ENCODE measurements at places on chromosomes 7 and 10.

DNA sequence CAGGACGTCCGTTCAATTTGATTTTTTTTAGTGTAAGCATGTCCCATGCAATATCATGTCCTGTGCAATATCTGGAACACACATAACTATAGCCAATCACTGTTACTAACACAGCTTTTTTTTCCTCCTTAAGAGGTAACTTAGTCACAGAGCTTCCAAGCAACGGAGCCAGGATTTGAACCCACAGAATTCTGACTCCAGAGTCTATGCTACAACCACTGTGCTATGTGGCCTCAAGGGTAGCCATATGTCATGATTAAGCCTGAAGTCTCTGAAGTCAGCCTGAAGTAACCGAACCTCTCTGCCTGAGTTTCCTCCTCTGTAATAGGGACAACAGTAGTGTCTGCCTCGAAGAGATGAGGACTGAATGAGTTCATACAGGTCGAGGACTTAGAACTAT, 42.2 kb upstream of the TCF7L2 start:
- DNase-seq: no peak

DNA sequence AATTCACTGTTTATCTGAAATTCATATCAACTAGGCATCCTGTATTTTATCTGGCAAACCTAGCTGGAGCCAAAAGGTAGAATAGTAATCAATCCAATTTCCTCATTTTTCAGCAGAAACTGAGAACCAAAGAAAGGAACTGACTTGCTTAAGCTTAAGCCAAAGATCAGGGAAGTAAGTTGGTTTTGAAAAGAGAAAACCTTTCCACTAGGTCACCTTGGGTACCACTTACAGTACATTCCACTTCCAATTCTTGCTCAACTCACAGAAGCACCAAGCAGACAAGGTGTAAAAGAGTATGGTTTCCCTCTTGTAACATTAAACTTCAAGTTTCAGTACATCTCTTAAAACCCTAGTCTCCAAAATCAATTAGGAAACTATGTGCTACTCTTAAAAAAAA, 79.6 kb downstream of the ZFAND4 start:
- no peak for DNase-seq

GRCh38 chr7:93836116-93836515, 54.4 kb downstream of the TFPI2 start:
- DNase-seq: no peak

DNA sequence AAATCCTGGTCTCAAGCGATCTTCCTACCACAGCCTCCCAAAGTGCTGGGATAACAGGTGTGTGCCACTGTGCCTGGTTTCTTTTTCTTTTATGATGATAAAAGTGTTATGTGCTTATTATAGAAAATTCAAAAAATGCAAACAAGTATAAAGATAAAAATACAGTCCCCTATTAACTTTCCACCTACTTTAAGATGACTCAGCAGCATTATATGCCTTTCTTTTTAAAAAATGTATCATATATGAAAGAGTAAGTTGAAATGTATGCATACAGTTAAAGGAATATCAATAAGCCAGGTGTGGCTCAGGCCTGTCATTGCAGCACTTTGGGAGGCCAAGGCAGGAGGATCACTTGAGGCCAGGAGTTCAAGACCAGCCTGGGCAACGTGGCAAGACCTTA, 216.9 kb upstream of the GALNT17 start:
- DNase-seq: no peak

DNA sequence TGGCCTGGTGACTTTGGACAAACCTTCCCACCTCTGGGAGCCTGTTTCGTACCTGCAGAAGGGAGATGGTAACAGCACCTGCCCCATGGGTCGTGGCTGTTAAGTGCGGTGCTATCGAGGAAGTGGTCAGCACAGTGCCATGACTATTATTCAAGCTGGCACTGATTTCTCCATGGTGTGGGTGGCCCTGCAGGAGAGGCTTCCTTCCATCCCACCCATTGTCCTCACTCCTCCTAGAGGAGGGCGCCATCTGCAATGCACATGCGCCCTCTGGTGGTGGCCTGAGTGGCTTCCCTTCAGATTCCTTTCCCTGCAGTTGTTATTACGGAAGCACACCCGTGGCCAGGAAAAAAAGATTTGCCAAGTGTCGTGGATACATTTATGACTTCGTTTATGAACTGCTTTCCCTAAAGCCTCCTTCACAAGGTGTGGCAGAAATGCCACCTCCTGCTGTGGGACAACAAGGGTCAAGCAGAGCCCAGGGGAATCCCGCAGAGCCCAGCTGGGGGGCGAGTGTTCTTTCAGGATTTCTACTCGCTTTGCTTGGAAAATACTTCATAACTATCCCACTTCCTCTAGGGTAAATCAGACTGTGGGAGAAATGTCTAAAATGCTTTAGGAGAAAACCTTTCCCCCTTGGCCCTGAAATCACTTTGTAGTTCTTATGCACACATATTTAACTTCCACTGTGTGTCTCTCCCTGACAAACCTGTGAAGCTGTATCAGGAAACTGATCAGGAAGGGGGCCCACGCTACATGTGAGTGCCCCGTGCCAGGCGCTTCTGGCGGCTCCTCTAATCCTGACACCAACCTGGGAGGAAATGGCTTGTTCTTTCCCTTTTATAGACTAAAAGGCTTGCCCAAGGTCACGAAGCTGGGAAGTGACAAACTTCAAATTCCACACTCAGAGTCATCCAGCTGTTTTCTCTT, 98.0 kb upstream of the ANLN start:
- peak; percentile 55 for DNase-seq

GRCh38 chr10:132554053-132554990, 16.7 kb downstream of the INPP5A start:
- no peak for DNase-seq

- no peak for DNase-seq
These were observed 102.2 kb downstream of the MYOF start for GRCh38 chr10:93379731-93380575.

DNA sequence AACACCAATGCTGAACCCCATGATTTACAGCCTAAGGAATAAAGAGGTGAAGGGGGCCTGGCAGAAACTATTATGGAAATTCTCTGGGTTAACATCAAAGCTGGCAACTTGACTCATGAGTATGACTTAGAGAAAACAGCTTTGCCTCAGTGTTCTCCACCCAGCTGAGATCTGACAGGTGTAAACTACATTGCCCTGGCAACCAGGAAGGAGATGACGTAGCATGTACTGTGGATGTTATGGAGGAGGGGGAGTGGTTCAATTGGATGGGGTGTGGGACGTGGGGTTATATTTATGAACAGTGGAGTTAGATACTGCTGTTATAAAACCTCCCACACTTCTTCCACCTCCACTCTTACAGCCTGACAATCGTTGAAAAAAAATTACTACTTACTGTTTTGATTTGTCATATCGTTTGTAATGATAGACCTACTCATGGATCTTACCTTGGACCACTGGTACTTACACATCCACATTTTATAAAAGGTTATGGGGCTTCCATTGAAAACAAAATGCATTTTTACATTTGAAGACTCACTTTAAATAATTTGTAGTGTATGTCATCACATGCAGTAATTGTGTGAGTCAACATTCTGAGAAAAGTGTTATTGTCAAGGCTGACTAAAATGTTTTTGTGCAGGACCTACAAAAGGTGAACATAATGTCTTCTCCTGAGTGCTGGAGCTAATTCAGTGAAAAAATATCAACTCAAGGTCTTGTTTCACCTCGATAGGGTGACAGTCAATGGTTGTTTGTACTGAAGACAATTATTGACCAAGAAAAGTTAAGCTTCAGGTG, 6.4 kb downstream of the OR2F1 start:
- DNase-seq: no peak

DNA sequence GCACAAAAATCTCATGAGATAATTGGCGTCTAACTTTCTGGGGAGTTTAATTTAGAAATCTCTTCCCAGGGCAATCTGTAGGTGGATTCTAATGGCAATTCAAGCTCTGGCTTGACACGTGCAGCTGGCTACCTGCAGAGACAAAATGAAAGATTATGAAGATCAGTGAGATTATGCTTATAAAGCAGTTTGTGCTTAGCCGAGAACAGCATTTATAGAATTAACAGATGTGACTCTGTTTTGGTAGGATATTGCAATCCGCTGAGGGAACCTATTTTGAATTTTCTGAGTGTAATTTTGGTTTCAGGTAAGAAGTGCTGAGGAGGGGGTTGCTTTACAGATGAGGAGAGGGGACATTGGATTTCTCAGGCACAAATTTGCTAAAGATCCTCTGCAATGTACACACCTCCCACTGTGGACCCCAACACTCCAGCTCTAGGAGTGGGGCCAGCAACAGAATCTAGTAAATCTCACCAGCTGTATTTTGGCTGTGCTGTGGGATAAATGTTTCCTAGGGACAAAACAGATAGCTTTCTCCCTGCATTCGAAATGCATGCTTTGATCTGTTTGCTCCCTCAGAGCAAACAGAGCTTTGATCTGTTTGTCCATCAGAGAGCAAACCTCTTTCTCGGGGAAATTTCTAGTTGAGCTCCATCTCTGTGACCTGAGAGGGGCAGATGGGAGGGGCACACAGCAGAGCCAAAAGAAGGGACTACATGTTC, 7.4 kb downstream of the GJD4 start:
- no peak for DNase-seq

DNA sequence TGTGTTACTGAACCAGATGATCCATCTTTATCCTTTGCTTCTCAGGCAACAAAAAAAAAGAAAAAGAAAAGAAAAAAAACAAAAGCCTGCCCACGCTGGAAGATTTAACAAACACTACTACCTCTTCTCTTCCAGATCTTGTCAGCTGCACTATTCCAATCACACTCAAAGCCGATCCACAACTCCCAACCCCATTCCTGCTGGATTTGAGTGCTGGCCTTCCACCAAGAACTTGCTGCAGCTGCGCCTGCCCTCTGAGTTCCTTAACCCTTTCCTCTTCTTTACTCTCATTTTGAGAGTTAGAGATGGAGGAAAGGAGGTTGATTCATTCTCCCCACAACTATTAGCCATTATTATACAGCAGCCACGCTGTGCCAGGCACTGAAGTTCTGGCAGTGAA, 16.0 kb upstream of the ITGA8 start:
- no peak for DNase-seq

DNA sequence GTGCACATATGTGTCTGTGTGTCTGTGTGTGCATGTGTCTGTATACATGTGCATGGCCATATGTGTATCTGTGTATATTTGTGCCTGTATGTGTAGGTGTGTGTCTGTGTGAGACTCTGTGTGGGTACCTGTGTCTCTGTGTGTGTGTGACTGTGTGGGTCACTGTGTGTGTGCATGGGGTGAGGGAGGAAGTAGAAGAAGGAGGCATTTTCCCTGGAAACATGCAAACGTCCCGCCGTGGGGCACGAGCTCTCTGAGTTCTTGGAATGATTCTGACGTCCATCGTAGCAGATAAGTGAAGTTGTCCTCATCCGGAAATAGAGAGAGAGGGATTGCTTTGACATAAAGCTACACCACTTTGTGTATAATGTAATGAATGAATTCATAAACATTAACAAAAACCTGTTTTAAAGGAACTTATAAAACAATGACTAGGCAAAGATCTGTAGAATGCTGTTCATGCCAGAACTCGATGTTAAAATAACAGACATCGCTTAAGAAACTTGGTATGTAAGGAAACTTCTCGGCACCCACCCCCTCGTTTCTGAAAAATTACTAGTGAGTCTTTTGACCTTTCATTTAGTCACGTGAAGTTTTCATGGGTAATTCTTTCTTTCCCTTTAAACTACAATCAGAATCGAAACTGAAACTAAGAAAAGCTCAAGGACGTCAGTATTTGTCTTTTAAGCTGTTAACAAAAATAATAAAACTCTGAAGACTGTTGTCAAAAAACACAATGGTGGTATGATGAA, 43.6 kb upstream of the KLF6 start:
- no peak for DNase-seq

DNA sequence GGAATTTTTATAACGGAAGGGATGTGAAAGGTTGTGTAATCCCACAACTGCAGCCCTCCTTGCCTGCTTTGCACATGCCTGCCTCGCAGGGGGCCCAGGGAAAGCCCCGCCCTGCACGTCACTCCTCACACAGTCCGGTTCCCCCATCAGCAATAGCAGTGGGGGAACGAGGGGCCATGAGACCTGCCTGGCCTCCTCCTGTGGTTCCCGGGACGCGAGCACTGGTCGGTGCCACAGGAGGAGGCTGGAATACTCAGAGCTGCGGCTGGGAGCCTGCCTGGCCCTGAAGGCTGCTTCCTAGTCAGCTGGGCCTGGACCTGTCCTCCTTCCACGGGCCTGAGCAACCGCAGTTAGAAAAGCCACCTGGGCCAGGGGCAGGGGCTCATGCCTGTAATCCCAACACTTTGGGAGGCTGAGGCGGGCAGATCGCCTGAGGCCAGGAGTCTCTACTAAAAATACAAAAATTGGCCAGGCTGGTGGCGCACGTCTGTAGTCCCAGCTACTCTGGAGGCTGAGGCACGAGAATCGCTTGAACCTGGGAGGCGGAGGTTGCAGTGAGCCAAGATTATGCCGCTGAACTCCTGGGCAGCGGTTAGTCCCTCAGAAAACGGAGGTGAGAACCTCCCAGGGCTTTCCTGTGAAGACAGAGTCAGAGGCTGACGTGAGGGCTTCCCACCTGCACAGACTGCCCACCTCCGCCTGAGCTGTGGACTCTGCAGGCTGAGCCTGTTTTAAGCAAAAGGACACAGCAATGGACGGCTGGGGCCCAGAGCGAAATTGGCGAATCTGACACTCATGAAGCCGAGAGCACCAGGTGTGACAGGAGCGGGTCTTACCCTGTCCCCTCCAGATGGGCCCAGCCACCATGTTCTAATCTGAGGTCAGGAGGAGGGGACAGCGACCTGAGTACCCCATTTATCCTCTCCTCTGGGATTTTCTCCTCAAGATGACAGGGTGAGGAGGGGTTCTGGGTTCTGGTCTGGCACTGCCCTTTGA, 52.9 kb downstream of the VIPR2 start:
- DNase-seq: no peak

DNA sequence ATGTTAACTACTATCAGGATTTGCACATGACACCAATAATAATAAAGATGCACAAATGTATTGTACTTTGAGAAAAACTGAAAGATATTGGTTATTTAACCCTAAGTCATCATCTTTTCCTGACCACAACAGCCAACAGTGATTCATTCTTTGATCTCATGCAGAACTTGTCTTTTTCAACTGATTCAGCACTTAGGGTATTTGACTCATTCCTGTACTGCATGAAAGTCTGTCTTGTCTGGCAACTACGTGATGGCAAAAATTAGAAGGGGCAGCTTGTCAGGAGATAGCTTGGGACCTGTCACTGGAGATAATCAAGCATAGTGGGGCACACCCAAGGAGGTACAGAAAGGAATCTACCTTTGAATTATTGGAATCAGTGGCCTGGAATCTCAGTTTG, 77.8 kb upstream of the LRRC17 start:
- no peak for DNase-seq

DNA sequence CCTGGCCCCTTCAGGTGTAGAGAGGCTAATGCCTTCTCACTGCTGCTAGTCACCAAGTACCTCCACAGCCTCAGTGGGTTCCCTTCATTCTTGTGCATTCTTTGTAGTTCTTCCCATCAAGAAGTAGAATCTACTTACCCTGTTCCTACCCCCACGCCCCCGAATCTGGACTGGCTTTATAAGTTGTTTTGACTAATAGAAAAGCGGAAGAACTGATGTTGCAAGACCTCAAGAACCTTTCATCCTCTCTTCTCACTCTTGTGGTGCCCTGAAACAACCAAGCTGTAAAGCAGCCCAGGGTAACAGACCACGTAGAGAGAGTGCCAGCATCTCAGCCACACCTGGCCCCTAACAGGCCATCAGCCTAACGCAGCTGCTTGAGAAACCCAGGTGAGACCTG, 23.2 kb upstream of the LAMB1 start:
- no peak for DNase-seq

- DNase-seq: no peak
These were observed 2.1 kb downstream of the DENND11 start for GRCh38 chr7:141699860-141700259.

- DNase-seq: peak; percentile 23
These were observed 162.9 kb downstream of the GRK5 start for GRCh38 chr10:119370111-119370741.
